ENCODE measurements at places on chromosomes 11 and 22.

GRCh38 chr22:20437613-20438426 is at the start of gene SCARF2:
SCARF2 (minus strand) TSS chr22:20437825; CDS start chr22:20437754, 71 bp downstream.
- no peak for DNase-seq

GRCh38 chr22:25021976-25022711 is 69.6 kb downstream of the KIAA1671 start:
- DNase-seq = no peak

DNA sequence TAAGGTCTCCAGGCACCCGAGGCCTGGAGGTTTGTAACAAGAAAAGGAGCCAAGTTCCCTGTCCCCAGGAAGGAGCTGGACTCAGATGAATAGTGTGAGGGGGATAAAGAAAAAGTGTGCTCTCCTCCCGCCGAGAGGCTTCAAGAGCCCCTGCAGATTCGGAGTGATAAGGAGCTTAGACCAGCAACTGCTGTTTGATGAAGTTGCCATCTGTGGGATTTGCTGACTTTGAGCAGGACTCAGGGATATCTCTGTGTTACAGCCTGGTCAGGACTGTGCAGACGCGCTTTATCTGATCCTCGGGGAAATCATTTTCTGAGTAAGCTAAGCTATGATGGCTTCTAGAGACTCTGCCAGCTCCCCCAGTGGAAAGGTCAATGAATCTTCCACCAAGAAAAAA is 1017.0 kb downstream of the TBC1D22A start:
- DNase-seq = no peak

GRCh38 chr22:17234144-17234623 is 14.9 kb upstream of the ADA2 start:
- DNase-seq = no peak

- no peak for DNase-seq
These were observed 23.5 kb downstream of the UBE2L3 start for GRCh38 chr22:21590809-21591641.

GRCh38 chr11:5688482-5688881 is 1.1 kb upstream of the TRIM22 start:
- no peak for DNase-seq

GRCh38 chr22:43256569-43256968 is 69.6 kb upstream of the TTLL12 start:
- no peak for DNase-seq

DNA sequence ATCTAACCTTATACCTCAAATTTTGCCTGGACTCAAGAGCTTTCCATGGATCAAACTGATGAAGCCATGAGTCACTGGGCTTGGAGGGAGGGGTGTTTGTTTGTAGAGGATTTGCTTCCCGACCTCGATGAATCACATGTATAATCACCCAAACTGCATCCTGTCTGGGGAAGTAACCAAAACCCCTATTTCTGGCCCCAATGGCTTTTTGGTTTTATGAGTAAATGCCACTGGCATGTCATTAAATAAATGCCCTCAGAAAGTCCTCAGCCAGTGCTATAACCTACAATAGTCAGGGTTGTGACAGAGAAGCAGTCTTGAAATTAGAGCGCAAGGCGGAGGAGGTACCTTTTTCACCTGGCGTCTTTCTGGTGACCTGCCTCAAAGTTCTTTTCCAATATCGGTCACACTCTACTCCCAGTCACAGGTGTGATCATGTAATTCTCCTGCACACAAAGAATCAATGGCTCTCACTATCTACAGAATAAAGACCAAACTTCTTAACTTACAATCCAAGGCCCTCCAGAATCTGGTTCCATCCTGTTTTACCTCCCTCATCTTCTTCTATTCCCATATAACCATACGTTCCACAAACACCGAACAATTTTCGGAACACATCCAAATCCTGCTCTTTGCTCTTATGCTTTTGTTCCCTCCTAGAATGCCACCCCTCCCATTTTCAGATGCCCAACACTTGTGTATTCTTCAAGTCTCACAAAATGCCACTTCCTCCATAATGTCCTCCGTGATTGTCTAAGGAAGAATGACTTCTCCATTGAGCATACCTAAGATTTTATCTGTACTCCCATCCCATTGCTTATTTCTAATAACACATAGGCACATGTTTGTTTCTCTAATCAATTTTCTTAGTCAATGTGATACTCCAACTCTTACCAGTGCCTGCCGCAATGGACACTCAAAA is 81.3 kb upstream of the BLID start:
- DNase-seq = no peak

DNA sequence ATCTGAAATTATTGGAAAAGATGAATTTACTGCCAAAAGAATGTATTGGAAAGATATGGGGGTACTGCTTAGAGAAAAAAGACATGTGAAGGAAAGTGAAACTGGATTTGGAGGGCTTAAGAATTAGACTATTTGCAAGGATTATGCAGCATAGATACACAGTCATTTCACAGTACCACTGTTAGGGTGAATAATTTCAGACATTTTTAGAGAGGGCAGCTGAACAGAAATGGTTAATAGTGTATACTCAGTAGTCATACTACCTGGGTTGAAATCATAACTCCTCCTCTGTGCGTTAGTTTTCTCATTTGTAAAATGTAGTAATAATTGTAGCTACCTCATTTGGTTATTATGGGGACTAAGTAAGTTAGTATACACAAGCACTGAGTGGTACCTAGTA is 33.0 kb downstream of the GAS2 start:
- DNase-seq = no peak

DNA sequence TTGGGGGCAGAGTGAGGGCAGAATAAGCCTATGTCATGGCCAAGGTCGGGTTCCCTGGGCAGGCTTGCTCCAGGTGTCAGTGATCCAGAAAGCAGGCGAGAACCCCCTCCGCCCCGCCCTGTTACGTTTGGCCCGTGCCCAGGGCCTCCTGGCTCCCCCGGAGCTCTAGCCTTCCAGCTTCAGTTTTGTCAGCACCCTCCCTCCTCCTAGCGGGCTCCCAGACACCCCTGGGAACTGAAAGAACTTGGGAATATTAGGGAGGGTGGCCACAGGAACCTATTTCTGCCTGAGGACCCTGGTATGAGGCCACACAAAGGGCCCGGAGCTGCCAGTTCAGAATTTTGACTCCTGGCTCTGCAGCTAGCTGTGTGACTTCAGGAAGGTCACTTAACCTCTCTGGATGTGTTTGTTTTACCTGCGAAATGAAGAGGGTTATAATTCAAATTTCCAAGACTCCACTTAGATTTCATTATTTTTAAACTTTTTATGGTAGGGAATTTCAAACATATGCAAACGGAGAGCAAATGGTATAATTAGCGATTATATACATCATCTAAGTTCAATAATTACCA is 1.2 kb downstream of the TUBA8 start:
- DNase-seq = no peak

- DNase-seq = no peak
These were observed 52.2 kb downstream of the BIRC2 start for GRCh38 chr11:102399189-102399588.

DNA sequence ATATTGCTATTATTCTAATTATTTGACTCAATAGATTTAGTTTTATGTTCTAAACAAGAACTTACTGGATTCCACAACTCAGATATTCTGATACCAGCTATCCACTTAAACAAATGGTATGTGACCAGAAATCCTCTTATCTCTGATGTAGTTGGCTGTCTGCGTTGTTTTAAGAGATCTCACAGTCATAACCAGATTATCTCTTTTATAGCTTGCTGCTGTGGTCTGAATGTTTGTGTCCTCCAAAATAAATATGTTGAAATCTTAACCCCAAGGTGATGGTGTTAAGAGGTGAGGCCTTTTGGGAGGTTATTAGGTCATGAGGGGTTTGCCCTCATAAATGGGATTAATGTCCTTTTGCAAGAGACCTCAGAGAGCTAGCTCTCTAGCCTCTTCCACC is 12.7 kb downstream of the ANKRD42 start:
- no peak for DNase-seq

- no peak for DNase-seq
These were observed 333.3 kb downstream of the GUCY1A2 start for GRCh38 chr11:106684944-106685343.

DNA sequence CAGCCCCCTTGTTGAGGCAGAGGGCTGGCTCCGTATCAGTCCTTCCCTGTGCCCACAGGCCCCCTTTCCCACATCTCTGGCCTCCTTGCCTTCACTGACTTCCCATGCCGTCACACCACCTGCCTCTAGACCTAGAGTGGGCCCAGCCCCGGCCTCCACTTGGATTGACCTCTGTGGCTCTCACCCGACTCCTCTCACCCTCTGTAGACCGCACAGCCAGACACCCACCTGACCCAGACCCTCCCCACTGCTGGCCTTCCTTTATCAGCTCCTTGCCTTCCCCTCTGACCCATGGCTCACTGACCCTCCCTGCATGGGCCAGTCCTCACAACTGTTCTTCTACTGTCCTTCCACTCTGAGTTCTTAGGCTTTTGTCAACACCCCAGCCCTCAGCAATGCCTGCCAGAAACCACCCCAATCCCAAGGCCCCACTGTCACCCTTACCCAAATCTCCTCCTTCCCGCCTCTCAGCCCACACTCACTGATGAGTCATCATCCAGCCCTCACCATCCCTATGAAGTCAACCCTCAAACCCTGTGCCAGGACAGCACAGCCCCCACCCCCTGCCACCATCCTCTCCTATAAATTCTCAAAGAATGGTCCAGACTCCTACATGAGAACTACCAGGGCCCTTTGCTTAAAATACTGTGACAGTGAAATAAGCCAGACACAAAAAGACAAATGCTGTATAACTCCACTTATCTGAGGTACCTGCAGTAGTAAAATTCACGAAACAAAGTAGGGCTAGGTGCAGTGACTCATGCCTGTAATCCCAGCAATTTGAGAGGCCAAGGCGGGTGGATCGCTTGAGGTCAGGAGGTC is 53.4 kb downstream of the SCGB1A1 start:
- DNase-seq = no peak

GRCh38 chr11:86629045-86629706 is 43.2 kb downstream of the ME3 start:
- DNase-seq = no peak

DNA sequence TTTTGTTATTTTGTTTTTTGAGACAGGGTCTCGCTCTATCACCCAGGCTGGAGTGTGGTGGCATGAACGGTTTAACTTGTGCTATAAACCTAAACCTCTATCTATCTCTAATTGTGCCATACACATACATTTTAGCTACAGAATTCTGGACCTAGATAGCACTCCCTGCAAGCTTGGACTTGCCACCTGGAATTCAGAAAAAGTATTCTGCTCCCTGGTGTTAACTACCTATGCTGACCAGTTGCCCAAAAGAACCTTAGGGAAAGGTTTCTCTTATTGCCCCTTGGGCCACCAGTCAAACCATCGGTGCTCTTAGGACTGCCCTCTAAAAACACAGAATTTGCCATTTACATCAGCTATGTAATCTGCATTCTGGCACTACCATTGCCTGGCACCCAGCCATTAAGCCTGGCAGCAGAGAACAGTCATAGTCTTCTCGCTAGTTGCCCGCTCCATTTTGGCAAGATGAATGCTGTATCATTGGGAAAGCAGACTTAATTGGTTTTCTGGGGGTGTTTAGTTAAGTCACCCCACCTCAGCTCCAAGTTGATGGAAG is 55.3 kb downstream of the ETS1 start:
- DNase-seq = no peak

DNA sequence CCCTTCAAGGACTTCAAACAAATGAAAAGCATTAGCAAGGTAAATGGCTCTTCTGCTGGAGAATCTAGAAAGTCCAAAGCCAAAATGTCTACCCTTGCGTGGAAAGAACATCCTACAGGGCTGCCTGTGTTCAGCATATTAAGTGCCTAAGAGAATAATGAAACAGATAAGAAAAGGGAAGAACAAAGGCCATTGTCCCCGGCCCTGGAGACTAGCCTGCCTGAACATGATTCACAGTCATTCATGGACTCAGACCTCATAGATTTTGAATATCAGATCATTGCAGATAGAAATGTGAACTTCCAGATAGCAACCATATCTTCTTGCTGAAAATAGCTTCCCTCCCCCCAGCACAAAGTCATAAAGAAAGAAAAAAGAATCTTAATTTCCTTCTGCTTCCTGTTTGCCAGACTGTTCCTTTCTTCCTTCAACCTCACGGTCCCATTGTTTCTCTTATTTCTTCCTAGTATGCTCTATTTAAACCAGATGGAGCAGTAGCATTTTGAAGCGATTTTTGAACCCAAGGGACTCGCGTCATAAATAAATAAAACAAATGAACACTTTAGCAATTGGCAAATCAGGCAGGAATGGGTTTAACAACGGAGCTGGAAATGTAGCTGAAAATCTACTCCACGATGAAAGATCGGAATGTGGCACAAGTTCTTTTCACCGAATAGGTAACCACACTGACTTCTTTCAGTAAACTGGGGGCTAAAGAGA is 408.2 kb upstream of the CCDC90B start:
- no peak for DNase-seq

DNA sequence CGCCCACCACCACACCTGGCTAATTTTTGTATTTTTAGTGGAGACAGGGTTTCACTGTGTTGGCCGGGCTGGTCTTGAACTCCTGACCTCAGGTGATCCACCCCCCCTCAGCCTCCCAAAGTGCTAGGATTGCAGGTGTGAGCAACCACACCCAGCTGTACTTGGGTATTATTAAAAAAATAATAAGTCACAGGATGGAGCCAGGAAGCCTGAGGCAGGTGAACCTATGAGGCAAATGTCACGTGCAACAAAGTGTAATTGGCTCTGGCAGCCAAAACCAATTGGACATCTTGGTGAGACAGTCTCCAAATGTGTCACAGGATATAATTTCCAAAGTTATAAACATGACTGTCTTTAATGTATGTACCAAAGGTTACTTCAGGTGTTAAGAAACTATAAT is 24.0 kb upstream of the MALAT1 start:
- no peak for DNase-seq

DNA sequence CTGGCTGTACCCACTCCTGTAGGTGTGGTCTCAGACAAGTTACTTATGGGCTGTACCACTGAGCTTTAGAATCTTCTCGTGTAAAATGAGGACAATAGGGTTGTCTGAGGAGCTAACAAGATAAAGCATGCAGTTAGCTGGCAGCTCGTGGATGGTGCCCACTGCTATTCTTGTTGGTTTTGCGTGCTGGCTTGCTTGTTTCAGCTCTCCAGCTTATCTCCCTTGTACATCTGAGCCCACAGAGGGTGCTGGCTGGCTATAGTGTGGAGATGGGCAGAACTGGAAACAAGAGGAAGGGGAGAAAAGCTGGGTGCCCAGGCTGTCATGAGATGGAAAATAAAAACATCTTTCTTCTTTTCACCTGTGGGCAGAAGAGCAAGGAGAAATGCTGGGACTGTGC is 46.5 kb upstream of the GALNT18 start:
- no peak for DNase-seq

- DNase-seq = no peak
These were observed 12.8 kb downstream of the BCL9L start for GRCh38 chr11:118912742-118913410.

Data from DND-41 (cell line).